ENCODE measurements at places on chromosomes 12 and 14. TPM values are rescaled to one million over a fixed set of nuclear protein-coding genes. Genes with fewer than 3 reads are reported as not detected.

Gene SLC15A4
- 17.3 TPM for total RNA-seq

Gene SLC17A8
- 0.10 TPM for total RNA-seq

Gene TAS2R46
- total RNA-seq, result 0.22 TPM

Gene NEUROD4
- not detected for total RNA-seq

Gene CDK2
- total RNA-seq, result 47.5 TPM

Gene TBK1
- total RNA-seq, result 25.2 TPM

Gene GPX2
- total RNA-seq, result 839 TPM

Gene SMARCD1
- 54.6 TPM for total RNA-seq
